ENCODE measurements at places on chromosomes 7 and 10.

DNA sequence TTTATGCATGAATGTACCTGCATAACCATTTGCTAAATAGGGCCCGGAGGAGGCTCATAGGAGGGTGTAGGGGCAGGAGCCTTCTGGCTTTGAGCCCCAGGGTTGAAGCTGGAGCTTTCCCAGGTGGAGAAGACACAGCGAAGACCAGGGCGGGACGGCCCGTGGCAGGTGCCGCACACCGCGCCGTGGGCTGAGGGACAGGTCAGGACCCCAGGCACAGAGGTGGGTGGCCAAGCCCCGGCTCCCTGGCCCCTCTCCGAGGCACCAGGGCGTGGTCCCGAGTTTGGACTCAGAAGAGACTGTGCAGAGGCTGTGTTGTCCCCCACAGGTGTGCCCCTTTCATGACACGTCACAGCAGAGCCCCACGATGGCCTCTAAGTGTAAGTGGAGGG, 56.5 kb downstream of the PWWP2B start:
- DNase-seq: no peak

GRCh38 chr7:16841681-16842080, 36.9 kb upstream of the AGR2 start:
- no peak for DNase-seq

GRCh38 chr7:159015454-159016410, 128.9 kb downstream of the VIPR2 start:
- DNase-seq: no peak

DNA sequence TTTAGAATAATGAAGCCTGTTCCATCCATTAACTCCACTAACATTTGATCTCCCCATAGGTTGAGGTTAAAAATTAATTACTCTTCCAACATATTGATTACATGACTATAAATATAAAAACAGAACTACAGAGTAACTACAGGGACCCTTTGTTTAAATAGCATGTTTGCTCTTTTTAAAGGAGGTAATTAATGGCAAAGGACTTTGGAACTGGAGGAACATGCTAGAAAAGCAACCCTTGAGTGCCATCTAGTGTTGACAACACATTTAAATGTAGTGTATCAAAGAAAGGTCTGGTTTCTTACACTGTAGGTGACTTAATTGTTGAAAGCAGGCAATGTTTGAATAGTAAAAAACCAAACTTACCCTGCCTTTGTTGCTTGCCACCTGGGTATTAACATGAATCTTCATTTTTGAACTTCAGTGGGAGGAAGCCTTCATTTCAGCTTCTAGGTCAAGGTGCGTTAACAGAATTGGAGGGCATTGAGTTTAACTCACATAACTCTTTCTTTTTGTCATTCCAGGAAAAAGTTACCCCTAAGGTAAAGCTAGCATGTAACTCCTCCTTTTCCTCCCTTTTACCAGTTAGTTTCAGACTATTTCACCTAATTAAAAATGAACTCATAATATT, 52.6 kb upstream of the CAPZA2 start:
- peak; percentile 81 for DNase-seq

DNA sequence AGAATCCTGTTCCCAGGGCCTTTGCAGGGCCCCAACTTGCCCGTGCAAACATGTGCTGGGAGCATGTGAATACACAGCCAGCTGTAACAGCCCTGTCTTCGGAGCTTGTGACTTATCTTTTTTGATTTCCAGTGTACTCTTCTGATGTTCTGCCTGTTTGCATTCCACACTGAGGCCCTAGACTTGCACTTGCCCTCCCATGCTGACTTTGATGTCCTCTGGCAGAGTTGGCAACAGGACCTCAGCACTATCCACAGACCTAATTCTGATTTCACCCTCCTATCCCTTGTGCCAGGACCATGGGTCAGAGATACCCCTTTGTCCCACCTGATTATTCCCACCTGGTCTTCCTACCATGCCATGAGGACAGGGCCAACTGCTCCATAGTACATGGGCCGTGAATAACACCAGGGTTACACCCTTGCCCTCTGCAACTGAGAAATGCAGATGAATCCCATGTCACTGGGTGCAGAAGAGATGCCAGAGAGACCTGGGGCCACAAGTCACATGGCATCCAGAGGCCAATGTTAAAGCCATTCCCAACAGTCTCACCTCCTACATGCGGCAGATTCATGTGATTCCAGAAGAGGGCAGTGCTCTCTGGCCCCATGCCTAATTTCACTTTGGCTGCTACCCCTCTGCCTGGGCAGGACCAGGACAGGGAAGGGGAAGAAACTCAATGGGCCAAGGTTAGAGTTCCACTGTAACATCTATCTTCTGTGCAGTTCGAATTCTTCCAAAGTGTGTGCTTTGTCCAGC, 43.0 kb downstream of the SCRN1 start:
- peak; percentile 55 for DNase-seq

- DNase-seq: no peak
Observed at GRCh38 chr10:74194545-74194944, 43.5 kb downstream of the ADK start.

- no peak for DNase-seq
Observed at GRCh38 chr10:93941606-93942005, 47.8 kb downstream of the SLC35G1 start.

DNA sequence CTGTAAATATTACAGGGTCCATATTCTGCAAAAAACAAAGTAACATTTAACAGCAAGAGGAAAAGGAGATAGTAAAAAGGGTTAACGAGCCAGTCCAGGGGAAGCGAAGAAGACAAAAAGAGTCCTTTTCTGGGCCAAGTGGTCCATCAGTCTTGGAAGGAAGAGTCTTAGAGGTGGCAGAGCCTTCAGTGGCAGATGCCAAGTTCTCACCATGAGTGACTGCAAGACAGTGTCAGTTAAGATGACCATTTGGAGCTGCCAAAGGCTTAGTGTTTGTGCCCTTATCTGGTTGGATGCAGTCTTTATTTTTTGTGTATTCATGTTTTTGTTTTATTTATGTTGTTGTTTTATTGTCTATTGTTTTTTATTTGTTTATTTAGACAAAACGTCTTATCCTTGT, 125.7 kb upstream of the LANCL2 start:
- DNase-seq: no peak

DNA sequence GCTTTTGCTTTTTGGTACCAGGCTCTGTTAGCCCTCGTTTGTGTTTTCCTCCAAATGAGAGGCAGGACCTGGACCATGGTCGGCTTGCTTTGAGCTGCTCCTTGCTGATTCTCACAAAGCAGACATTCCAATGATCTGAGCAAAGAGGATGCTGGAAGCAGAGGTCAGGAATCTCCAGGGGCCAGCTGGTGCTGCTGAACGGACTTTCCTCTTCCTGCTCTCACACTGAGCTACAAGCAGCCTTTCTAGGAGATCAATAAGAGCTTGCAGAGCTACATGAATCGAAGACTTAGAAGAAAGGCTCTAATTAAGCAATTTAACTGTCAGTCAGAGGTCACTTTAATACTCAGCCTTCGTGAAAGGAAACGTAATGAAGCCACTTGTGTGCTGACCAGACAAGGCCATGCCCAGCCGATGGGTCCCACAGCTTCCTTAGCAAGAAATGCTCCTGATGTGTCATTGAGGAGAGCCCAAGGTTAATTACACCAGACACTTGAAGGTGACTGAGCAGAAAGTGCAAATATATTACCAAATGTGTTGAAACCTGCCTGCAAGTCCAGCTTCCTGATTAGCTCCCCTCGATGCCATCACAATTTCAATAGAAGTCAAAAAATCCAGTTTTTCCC, 151.3 kb upstream of the RSU1 start:
- peak; percentile 16 for DNase-seq

GRCh38 chr10:29862923-29863614, 196.3 kb downstream of the JCAD start:
- no peak for DNase-seq

- DNase-seq: no peak
Observed at GRCh38 chr7:144102041-144102440, 7.3 kb upstream of the OR2A2 start.

GRCh38 chr7:37532636-37533035, 84.0 kb upstream of the ELMO1 start:
- DNase-seq: peak; percentile 43

DNA sequence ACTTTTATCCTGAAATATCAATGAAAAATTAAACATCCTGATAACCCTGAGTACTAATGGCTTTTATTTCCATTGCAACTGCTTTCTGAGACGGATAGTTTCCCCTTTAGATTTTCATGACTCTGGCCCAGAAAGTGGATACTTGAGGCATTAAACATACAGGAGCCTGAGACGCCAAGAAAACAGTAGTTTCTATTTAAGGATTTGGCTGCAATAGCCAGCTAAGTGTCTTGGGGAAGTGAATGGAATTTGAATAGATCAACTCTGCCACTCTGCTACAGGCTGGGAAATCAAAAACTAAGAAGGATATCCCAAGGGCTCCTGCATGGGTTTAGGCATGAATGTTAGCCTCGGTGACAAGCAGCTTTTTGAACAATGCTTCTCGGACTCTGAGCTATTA, 24.7 kb upstream of the GPAM start:
- DNase-seq: no peak

GRCh38 chr7:148584154-148584827, 6.3 kb upstream of the C7orf33 start:
- peak; percentile 81 for DNase-seq

DNA sequence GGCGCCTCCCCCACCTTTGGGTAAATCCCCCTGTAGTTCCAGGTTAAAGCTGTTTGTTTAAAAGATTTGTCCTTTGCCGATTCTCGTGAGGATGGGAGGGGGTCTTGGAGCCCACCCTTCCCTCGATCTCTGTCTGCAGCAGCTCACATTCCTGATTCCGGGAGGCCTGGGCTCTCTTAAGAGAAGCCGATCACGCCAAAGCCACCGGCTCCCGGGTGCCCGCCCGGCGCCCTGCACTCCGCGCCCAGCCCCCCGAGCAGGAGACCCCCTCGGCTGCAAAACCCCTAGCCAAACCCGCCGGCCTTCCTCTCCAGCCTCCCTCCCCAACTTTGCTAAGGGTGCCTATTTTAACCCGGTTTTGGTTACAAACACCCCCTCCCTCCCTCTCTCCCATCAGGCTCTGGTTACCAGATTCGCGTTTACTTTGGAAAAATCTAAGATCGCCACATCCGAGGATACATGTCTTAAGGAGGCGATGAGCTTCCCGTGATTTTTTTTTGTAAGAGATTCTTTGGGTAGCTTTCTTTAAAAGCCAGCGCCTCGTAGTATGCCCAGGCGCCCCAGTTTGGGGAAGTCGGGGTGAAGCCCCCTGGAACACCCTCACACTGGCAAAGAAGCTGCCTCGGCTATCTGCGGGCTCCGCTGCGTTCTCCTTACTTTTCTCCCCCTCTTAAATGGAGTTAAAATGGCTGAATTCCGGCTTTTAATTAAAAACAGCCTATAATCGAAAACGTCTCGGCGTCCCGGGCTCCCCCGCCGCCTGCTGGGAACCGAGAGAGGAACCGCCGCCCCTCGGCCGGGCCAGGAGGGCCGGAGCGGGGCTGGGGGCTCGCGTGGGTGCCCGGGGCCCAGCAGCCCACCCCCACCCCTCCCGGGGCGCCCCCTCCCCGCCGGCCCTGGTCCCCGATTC, 983 bp downstream of the TNRC18 start:
- peak; percentile 48 for DNase-seq

DNA sequence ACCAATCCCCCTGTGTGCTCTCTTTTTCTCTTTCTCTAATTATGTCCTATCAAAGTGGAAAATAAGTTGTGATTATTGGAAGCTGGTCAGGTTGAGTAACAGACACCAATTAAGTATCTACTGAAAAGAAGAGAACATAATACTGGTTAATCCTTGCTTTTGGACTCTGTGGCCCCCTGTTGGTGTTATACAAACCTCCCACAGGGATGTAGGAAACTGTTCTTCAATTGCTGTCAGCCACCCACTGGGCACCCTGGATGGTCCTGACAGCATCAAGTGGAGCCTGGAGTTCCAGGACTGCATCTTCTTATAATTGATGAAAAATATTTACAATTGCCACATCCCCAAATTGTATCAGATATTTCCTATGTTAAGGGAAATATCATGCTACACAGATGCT, 939.7 kb downstream of the KCNMA1 start:
- DNase-seq: no peak

GRCh38 chr10:31630861-31631567, 297.6 kb downstream of the ARHGAP12 start:
- peak; percentile 46 for DNase-seq

GRCh38 chr7:81094952-81095351, 176.1 kb upstream of the SEMA3C start:
- DNase-seq: no peak

DNA sequence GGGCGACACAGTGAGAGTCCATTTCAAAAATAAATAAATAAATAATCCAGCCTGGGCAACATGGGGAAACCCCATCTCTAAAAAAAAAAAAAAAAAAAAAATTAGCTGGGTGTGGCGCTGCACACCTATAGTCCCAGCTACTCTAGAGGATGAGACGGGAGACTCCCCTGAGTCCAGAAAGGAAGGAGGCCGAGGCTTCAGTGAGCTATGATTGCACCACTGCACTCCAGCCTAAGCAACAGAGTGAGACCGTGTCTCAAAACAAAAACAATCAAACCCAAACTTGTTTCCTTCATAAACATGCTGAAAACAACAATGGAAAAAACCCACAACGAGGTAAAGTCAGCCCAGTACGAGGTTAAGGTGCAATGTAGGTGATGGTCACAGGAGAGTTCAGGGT, 1.2 kb downstream of the COX19 start:
- DNase-seq: peak; percentile 14

GRCh38 chr10:69483963-69484362, 32.7 kb downstream of the TSPAN15 start:
- peak; percentile 71 for DNase-seq

GRCh38 chr7:122972056-122972455, 23.4 kb downstream of the TAS2R16 start:
- no peak for DNase-seq

DNA sequence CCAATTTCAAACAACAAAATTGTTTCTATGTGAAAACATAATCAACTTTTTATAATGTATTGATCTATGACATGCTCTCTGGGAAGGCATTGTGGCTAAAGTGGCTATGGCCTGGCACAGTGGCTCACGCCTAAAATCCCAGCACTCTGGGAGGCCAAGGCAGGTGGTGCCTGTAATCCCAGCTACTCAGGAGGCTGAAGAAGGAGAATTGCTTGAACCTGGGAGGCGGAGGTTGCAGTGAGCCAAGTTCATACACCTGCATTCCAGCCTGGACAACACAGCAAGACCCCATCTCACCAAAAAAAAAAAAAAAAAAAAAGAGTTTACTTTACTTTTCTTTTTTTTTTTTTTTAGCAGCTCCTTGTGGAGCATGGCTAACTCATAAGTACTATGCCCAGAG, 38.9 kb upstream of the CPN1 start:
- no peak for DNase-seq

DNA sequence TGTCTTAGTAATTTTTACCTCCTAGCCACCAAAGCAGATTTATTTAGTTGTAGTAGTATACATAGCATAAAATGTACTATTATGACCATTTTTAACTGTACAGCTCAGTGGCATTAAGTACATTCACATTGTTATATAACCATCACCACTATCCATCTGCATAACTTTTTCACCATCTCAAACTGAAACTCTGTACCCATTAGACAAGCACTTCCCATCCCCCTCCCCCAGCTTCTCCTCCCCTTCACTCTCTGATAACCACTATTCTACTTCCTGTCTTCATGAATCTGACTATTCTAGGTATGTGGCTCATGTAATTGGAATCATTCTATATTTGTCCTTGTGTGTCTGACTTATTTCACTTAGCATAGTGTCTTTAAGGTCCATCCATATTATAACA, 71.9 kb downstream of the MRPL32 start:
- DNase-seq: no peak

- no peak for DNase-seq
Observed at GRCh38 chr7:7617550-7617949, 23.0 kb upstream of the UMAD1 start.

GRCh38 chr10:59905066-59905730, 1.2 kb downstream of the CCDC6 start:
- peak; percentile 16 for DNase-seq

- peak; percentile 39 for DNase-seq
Observed at GRCh38 chr7:26376175-26376917, 84.7 kb downstream of the SNX10 start.

- DNase-seq: no peak
Observed at GRCh38 chr10:89954061-89954460, 252.7 kb downstream of the KIF20B start.
